ENCODE measurements at places on chromosomes 3 and 15.

DNA sequence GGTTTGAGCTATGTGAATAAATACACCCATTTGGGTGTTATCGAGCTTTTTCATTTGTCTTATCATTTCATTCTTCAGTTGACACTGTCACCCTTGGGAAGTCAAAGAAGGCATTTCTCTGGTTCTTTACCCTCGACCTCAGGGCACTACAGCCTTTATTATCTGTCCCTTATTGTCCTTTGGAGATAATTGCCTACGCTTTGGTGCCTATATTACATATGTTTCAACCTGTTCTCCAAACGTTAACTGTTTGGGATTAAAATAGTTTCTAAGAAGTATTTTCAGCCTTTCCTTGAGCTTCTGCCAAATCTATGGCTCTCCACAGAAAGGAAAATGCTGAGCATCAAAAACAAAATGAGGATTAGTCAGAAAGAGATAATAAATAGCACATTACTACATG lies 395.4 kb upstream of the ADAMTS9 start:
- no peak overlapping the region for H3K4me3 ChIP-seq
- H3K27me3 ChIP-seq = peaks cover 9% of the 10 kb centered on the region
- H3K36me3 ChIP-seq = no peaks in the 10 kb centered on the region
- DNase-seq = no peak
- peak overlapping the region; percentile 38 for H3K27ac ChIP-seq

DNA sequence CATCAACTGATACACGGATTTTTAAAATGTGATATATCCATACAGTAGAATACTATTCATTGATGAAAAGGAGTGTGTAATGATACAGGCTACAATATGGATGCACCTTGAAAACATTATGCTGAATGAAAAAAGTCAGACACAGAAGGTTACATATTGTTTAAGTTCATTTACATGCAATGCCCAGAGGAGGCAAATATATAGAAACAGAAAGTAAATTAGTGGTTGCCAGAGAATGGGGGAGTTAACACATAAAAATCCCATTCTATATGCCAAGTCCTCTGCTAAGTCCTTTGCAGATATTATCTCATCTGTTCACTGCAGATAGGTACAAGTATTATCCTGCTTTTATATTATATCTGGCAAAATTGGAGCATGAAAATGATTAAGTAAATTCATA lies 22.1 kb upstream of the CDIN1 start:
- H3K27me3 ChIP-seq = no peaks in the 10 kb centered on the region
- H3K36me3 ChIP-seq = no peaks in the 10 kb centered on the region
- H3K4me3 ChIP-seq = no peak overlapping the region
- no peak overlapping the region for H3K27ac ChIP-seq
- no peak for DNase-seq

DNA sequence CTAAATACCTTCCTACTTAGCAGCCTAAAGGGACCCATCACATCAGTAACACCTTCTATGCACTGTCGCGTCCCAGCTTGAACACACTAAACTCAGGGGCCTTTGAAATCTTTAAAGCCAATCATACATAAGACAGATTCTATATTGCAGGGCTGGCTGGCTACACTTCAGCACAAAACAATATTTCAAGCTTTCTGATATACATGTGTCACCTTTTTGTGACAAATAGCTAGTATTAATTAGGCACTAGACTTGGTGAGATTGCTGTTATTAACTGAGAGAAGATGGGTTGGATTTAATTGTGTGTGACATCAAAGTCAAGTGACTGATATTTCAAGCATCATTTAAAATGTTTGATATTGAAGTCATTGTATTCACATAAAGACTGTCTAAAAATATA lies 148.4 kb downstream of the ZIC4 start:
- H3K4me1 ChIP-seq = no peaks in the 10 kb centered on the region
- no peaks in the 10 kb centered on the region for H3K36me3 ChIP-seq
- no peak overlapping the region for H3K27ac ChIP-seq
- no peak for DNase-seq
- H3K27me3 ChIP-seq = no peaks in the 10 kb centered on the region
- no peak overlapping the region for H3K4me3 ChIP-seq

GRCh38 chr15:52749258-52749657 lies 40.9 kb downstream of the ONECUT1 start:
- no peak for DNase-seq
- peaks cover 3% of the 10 kb centered on the region for H3K27me3 ChIP-seq
- H3K4me3 ChIP-seq = no peak overlapping the region
- no peaks in the 10 kb centered on the region for H3K4me1 ChIP-seq
- no peaks in the 10 kb centered on the region for H3K36me3 ChIP-seq

DNA sequence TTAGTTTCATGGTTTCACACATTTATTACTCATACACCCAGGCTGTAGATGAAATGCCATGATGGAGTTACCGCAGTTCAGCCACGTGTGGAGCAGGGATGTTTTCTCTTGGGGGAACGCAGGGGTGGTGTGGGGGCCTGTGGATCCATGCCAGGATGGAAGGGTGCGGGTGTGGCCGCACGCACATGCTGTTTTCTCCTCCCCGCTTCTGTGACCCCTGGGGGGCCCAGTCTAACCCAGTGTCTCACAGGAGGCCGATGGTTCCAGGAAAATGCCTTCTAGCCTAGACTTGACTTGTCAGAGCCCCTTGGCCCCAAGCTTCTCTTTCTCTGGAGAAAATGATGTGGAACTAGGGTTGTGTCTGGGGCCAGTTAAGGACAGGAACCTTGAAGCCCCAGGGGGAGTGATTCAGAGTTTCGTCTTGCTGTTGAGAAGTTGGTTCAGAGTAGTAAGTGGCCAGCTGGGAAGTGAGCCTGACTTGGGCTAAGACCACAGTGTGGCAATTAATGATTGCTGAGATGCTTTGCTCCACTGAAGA lies 240.4 kb upstream of the BHLHE40 start:
- no peak overlapping the region for H3K4me3 ChIP-seq
- peaks cover 3% of the 10 kb centered on the region for H3K27me3 ChIP-seq
- H3K36me3 ChIP-seq = peaks cover 25% of the 10 kb centered on the region
- H3K4me1 ChIP-seq = peaks cover 30% of the 10 kb centered on the region

- H3K27me3 ChIP-seq = peaks cover 3% of the 10 kb centered on the region
- no peak overlapping the region for H3K27ac ChIP-seq
- DNase-seq = no peak
- peaks cover 17% of the 10 kb centered on the region for H3K4me1 ChIP-seq
- no peak overlapping the region for H3K4me3 ChIP-seq
Observed at GRCh38 chr15:29785136-29785535, 37.1 kb downstream of the TJP1 start.

DNA sequence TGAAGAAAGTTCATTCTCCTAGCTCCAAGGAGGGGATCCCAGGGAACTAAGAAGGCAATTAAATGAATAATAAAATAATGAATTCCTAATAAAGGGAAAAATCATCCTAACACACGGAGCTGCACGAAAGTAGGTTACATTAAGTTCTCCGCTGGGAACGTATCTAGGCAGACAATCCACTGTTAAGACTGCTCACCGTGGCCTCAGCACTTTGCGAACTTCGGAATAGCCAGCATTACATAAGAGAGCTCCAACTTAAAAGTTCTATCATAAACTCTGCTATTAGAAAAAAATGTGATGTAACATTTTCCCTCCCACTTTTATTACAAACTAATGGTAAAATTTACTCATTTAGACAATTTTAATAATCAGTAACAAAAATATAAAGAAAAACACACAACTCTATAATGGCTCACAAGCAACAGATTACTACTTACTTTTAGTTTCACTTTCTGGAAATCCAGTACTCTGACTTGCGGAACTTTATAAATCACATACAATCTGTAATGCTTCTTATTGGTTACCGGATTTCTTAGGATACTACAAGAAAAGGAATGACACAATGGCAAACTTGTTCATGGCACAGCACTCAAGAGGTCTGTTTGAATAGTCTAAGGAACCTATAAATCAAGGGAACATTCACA lies 8.5 kb downstream of the SNRPA1 start:
- peaks cover 4% of the 10 kb centered on the region for H3K27me3 ChIP-seq
- peaks cover 36% of the 10 kb centered on the region for H3K36me3 ChIP-seq
- no peak overlapping the region for H3K4me3 ChIP-seq
- DNase-seq = no peak
- no peak overlapping the region for H3K27ac ChIP-seq

- DNase-seq = no peak
- H3K36me3 ChIP-seq = no peaks in the 10 kb centered on the region
- no peak overlapping the region for H3K4me3 ChIP-seq
- H3K27ac ChIP-seq = no peak overlapping the region
- H3K4me1 ChIP-seq = peaks cover 20% of the 10 kb centered on the region
Observed at GRCh38 chr3:114411811-114412803, 118.3 kb downstream of the TIGIT start.

DNA sequence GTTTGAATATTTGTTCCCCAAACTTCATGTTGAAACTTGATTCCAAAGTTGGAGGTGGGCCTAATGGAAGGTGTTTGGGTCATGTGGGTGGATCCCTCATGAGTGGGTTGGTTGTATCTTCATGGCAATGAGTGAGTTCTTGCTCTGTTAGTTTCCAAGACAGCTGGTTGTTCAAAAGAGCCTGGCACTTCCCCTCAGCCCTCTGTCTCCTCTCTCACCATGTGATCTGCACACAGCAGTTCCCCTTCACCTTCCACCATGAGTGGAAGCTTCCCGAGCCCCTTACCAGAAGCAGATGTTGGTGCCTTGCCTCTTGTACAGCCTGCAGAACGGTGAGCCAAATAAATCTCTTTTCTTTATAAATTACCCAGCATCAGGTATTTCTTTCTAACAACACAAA lies 327.1 kb upstream of the SLCO3A1 start:
- H3K27ac ChIP-seq = no peak overlapping the region
- no peak overlapping the region for H3K4me3 ChIP-seq
- no peak for DNase-seq
- H3K36me3 ChIP-seq = no peaks in the 10 kb centered on the region
- H3K4me1 ChIP-seq = no peaks in the 10 kb centered on the region

DNA sequence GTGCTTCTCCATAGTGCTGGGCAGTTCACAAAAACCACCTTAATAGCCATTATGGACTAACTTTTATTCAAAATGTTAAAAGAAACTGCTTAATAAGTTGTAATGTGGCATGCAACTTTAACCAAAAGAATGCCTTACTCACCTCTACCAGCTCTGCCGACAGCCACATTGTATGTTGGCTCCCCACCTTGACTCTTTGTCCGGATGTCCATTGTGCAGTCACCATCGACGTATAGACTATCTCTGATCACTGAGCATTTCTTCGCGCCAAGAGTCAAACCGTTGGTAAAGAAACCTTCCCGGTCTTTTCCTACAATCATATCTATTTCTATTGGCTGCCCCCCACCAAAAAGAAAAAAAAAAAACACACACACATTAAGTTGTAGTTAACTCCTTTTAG lies 2.5 kb downstream of the PFN2 start:
- H3K4me3 ChIP-seq = peak overlapping the region; percentile 84
- H3K27ac ChIP-seq = peak overlapping the region; percentile 80
- peaks cover 19% of the 10 kb centered on the region for H3K27me3 ChIP-seq
- DNase-seq = peak; percentile 9
- peaks cover 32% of the 10 kb centered on the region for H3K4me1 ChIP-seq

DNA sequence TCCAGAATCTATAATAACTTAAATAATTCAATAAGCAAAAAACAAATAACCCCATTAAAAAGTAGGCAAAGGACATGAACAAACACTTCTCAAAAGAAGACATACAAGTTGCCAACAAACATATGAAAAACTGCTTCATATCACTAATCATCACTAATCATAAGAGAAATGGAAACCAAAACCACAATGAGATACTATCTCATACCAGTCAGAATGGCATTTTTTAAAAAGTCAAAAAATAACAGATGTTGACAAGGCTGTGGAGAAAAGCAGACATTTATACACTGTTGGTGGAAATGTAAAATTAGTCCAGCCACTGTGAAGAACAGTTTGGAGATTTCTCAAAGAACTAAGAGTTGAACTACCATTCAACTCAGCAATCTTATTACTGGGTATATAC lies 19.5 kb upstream of the ZMAT3 start:
- no peak overlapping the region for H3K4me3 ChIP-seq
- no peak for DNase-seq
- no peak overlapping the region for H3K27ac ChIP-seq
- no peaks in the 10 kb centered on the region for H3K27me3 ChIP-seq
- no peaks in the 10 kb centered on the region for H3K4me1 ChIP-seq

GRCh38 chr3:124333931-124334640 lies 342.2 kb upstream of the ROPN1 start:
- peaks cover 2% of the 10 kb centered on the region for H3K27me3 ChIP-seq
- H3K36me3 ChIP-seq = peaks cover 54% of the 10 kb centered on the region
- no peak for DNase-seq
- H3K4me3 ChIP-seq = no peak overlapping the region

DNA sequence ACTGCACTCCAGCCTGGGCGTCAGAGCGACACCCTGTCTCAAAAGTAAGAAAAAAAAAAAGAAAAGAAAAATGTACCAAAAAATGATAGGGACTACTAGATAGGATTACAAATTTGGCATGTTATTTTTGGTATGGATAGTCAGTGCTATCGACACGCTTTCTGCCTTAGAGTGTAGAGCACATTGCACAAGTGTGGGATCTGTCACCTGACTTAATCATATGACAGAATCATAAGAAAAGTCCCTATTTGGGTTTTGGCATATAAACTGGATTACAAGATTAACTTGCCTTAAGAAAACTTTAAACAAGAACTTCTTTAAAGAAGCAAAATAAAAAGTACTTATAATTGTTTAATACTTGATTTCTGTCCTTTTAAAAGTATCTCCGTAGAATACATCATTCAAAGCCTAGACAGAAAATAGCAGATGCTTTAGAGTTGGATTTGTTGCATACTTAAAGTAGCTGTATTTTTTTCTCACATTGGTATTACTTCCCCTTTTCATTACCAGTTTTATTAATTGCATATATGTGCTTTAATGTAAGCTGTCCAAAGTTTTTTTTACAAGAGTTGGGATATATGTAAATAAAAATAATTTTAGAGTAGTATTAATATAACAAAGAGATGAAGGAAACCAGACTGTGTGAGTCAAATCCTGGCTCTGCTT lies 7.8 kb downstream of the ATP6V1A start:
- peaks cover 4% of the 10 kb centered on the region for H3K4me1 ChIP-seq
- no peak overlapping the region for H3K27ac ChIP-seq
- H3K4me3 ChIP-seq = no peak overlapping the region
- H3K27me3 ChIP-seq = no peaks in the 10 kb centered on the region
- no peak for DNase-seq

DNA sequence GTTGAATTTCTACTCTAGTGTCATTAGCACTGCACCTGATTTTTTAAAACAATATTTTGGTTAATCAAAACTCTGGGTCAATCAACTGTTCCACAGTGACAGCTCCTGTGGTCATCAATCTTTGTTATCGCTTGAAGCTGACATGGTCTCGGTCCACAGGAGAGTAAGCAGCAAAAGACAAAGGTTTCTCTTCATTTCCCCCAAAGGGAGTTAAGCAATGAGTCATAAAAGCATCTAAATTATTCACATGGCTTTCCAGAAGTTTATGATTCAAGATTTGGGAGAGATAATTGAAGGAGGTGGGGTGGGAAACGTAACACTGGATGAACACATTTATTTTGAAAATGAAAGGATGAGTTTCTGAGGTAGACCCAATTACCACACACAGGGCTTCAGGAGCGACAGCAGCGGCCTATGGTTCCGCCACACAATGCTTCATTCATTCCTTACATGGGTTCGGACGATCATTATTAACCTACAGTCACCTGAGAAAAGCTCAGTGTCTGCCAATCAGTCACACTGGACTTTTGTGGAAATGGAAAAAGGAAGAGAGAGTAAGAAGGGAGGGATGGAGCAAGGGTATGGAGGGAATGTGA lies 505.1 kb downstream of the FHIT start:
- peaks cover 4% of the 10 kb centered on the region for H3K27me3 ChIP-seq
- H3K4me3 ChIP-seq = peak overlapping the region; percentile 2
- no peak for DNase-seq
- peak overlapping the region; percentile 80 for H3K27ac ChIP-seq
- H3K4me1 ChIP-seq = peaks cover 55% of the 10 kb centered on the region

All from endothelial cell (in vitro differentiated cells).